ENCODE measurements at places on chromosomes 16 and 17.

- no peak for DNase-seq
These were observed 19.1 kb downstream of the ZFHX3 start for GRCh38 chr16:73028721-73029361.

- no peak for DNase-seq
These were observed 114.3 kb upstream of the KCNJ16 start for GRCh38 chr17:69960755-69961154.

- no peak for DNase-seq
These were observed 34.3 kb downstream of the PCTP start for GRCh38 chr17:55785181-55785580.

GRCh38 chr17:80912476-80912875, 79.2 kb upstream of the CHMP6 start:
- no peak for DNase-seq

DNA sequence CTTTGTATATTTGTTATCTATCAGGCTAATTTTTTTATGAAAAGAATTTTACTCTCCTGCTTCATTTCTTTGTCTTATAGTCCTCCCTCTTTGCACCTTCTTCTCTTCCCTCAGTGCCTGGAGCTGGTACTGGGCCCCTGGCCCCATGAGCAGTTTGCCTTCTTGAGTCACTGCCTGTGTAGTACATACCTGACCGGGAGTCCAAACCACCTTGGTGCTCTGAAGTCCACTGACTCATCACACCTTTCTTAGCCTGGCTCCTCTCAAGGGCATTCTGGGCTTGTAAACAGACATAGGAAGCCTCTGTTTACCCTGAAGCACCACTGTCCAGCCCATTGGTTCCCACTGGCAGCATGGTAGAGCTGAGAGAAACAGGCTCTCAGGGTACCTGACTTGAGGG, 11.0 kb upstream of the TACO1 start:
- DNase-seq = no peak

- DNase-seq = no peak
These were observed 19.3 kb downstream of the PEMT start for GRCh38 chr17:17572010-17572785.

- no peak for DNase-seq
These were observed 17.5 kb downstream of the CACNG4 start for GRCh38 chr17:66981983-66982508.

- no peak for DNase-seq
These were observed 113.8 kb upstream of the CHMP6 start for GRCh38 chr17:80877729-80878303.

DNA sequence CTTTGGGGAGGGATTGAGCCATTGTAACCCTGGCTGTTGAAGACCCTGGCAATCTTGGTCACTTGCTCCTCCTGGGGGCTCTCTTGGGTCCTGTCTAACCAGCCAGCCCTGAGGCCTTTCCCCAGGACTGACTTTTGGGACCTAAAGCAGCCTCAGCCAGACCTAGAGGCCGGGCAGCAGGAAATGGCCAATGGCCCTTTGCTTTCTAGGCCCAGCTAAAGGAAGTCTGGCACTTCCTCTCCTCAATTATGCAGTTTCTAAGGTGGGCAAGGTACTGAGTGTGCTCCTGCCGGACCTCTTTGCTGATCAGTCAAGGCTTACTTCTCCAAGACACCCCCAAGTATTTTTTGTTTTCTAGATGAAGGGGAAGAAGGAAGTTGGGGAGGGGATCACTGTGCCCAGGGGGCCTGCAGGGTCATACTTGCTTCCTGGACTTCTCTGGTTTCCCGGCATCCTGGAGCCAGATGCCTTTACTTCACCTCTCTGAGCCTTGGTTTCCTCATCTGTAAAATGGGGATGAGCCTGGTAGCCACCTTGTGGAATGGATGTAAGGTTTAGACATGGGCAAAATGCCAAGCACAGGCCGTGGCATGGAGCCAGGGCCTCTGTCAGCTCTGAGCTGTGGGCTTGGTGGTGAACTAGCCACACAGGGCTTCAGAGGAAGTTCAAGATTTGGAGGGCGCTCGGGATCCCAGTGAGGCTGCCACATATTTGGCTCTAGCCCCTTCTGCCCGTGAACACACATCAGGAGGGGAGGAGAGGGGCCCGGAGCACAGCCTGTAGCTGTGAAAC, 8.6 kb downstream of the CX3CL1 start:
- DNase-seq = no peak

DNA sequence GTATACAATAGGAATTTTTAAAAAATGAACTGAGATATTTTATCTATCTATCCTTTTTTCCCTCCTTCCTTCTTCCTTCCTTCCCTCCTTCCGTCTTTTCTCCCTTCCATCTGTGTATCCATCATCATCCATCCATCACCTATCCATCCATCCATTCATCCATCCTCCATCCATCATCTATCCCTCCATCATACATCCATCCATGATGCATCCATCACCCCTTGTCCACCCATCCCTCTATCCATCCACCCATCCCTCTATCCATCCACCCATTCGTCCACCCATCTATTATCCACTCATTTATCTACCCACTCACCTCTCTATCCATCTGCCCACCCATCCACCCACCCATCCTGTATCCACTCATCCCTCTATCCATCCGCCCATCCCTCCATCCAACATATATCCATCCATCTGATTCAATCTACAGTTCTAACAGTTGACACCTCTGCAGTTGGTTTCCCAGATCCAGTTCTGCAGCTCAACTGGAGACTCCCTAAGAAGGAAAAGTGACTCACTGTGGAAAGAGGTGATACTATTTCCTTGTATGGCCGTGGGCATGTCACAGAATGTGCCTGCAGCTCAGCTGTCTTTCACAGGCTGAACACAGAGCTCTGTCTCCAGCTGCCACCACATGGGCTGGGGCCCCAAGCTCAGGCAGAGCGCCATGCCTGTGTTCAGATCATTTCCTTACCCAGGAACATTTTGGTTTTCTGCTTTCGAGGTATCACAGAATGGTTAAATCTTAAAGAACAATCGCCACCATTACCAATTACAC, 130.8 kb downstream of the XYLT1 start:
- no peak for DNase-seq

- no peak for DNase-seq
These were observed 74.6 kb downstream of the KSR1 start for GRCh38 chr17:27530764-27531391.

DNA sequence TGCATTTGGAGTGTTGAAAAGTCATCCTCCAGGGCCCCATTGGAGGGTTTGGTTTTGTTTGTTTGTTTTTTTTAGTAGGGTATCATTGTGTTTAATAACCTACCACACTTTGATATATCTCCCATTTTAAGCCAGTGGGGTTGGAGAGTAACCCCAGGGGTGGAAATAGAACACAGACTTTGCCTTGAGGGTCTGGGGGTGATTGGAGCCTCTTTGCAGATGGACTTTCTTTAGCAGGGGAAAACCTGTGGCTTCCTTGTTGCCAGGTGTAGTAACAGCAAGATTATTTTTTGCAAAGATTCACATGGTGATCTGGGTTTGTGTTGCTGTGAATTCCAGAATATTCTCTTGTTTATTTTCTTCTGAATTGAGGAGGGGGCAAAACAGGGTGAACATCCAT, 1.5 kb downstream of the ABCC1 start:
- DNase-seq = no peak

- DNase-seq = no peak
These were observed 264.7 kb upstream of the TNRC6C start for GRCh38 chr17:77693776-77694175.
